NCI-H446 treated with DMSO at 0.1 percent for 48 hours (cell line): ENCODE measurements at places on chromosomes 13 and 19.

DNA sequence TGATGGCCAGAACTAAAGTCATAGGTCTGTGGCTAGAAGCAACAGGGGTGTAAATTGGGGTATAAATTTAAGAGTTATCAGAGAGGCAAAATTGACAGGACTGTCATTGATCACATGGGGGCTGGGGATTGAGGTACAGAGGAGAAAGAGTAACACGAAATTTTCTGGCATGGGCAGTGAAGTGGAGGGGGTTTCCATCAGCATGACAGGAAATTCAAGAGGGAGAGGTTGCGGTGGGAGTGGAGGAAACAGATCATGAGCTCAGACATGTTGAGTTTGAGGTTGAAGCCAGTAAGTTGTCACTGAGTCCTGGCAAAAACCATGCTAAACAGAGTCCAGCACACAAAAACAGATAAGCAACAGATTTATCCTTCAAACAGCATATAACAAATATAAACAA lies 192.1 kb upstream of the TSC22D1 start:
- DNase-seq, result no peak

DNA sequence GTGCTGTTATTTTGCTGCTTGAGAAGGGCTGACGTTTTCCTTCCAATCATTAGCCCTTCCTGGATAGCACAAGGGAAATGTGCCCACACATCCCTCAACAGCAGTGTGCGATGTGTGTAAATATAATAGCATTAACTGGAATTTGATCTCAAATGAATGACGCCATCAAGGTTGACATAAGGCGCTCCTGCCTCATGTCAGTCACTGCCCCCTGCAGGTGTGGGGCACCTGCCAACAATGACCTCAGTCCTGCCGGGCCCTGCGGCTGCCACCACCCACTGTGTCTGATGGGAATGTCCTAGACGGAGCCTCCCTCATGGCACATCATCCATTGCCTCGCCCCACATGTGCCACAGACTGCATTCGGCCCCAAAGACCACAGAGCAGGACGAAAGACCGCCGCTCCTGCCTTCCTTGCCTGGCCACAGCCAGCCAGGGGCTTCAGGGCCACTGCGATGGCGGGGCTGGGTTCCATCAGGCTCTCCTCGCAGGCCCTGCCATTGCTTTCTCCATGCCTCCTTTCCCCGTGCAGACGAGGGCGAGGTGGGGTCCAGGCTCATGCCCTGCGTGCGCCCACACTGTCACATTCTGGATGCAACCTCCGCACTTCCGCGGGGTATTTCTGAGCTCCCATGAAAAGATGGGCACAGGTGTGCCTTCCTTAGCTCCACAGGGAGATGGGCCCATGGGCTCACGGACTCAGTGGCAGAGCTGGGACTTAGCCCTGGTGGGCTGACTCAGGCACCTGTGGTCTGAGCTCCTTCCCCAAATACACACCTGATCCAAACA lies 146.7 kb downstream of the SOX1 start:
- DNase-seq, result no peak

- DNase-seq, result no peak
Measured at GRCh38 chr19:12864721-12865715, 16.2 kb downstream of the DNASE2 start.

DNA sequence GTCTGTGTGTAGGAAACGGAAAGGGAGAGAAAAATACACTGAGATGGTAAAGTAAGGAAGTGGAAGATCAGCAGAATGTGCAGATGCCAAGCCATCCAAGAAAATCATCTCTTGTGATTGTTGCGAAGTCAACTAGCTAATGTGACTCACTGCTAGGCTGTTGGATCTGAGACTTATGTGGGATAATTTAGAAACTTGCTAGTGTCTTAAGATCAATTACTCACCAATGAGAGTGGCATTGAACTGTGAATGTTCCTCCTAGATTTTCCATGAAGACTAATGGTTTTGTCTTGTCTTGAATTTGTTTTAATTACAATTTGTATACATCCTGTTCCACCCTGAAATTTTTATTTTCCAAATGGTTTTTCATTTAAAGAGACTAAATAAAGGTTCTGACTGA lies 771.6 kb downstream of the EFNB2 start:
- no peak for DNase-seq

- no peak for DNase-seq
Measured at GRCh38 chr19:3250675-3251074, 26.2 kb downstream of the CELF5 start.

DNA sequence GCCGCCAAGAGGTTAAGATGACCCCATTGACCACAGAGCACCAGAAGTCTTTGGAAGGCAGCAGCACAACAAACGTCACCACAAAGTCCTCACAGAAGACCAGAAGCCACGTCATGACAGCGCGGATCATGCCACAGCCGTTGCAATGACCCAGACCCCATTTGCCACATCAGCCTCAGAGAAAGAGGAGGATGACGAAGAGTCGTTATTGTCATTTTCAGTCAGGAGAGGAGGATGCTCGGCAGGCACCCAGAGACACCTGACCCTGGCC lies 29.6 kb upstream of the CD33 start:
- DNase-seq, result no peak

GRCh38 chr13:63175536-63175935 lies 1759.9 kb upstream of the PCDH20 start:
- DNase-seq, result no peak

DNA sequence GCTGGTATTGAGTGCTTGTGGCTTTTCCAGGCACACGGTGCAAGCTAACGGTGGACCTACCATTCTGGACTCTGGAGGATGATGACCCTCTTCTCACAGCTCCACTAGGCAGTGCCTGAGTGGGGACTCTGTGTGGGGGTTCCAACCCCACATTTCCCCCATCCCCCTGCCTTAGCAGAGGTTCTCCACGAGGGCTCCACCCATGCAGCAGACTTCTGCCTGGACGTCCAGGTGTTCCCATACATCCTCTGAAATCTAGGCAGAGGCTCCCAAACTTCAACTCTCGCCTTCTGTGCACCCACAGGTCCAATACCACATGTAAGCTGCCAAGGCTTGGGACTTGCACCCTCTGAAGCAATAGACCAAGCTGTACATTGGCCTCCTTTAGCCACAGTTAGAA lies 25.3 kb upstream of the ZSCAN18 start:
- DNase-seq, result no peak

DNA sequence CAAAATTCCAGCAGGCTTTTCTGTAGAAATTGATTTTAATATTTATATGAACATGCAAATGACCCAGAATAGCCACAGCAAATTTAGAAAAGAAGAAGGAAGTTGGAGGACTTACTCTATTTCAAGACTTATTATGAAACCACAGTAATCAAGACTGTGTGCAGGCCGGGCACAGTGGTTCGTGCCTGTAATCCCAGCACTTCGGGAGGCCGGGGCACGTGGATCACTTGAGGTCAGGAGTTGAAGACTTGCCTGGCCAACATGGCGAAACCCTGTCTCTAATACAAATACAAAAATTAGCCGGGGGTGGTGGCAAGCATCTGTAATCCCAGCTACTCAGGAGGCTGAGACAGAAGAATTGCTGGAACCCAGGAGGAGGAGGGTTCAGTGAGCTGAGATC lies 6.0 kb upstream of the FFAR2 start:
- DNase-seq, result no peak

DNA sequence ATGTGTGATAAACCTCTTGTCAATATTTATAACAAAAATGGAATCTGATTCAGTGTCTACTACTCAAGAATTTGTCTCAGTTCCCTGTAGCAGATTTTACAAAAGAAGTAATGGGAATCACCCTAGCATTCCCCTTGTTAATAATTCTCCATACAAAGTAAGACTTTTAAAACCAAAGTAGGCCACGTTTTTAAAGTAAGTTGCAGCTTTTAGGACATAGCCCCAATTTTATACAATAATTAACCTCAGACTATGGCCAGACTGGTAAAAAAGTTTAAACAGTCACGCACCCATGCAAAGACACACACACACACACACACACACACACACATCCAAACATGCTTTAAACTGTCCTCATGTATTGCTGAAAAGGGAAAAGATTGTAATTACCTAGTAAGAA lies 589.9 kb downstream of the PCDH9 start:
- no peak for DNase-seq

DNA sequence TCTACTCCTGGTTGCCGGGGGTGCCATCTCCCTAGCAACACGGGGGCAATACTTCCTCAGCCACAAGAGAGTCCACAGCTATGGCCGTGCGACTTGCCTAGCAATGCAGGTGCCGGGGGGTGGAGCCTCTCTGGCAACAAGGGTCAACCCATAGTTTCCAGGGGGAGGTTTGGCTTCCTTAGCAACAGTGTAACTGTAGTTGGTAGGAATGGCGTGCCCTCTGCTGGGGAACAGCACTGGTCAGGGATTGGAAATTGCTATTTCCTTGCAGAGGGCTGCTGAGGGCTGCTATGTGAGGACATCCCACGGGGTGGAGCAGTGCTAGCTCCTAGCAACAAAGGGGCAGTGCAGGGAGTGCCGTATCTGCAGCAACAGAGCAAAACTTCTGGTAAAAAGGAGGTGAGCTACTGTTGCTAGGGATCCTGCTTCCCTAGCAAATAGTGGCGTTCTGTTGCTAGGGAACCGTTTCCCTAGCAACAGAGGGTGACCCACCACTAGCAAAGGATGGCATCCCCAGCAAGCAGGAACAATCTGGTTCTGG lies 7.0 kb upstream of the TMC4 start:
- no peak for DNase-seq

DNA sequence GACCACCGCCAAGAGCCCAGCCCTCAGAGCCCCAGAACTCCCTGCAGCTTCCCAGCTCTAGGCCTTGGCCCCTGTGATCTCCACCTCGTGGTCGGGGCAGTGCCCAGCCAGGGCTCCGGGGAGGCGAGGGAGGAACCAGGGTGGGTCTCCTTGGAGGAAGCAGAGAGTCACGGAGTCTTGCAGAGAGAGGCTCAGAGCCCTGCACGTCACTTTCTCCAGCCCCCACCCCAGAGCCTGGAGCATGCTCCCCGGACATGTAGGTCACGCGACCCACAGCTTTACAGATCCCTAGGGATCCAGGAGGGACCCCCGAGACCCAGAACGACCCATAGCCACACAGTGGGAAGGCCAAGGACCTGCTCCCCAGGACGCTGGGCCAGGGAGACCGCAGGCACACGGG lies 11.9 kb downstream of the GADD45B start:
- DNase-seq, result no peak

- DNase-seq, result no peak
Measured at GRCh38 chr13:65112531-65112941, 2117.6 kb downstream of the PCDH9 start.

DNA sequence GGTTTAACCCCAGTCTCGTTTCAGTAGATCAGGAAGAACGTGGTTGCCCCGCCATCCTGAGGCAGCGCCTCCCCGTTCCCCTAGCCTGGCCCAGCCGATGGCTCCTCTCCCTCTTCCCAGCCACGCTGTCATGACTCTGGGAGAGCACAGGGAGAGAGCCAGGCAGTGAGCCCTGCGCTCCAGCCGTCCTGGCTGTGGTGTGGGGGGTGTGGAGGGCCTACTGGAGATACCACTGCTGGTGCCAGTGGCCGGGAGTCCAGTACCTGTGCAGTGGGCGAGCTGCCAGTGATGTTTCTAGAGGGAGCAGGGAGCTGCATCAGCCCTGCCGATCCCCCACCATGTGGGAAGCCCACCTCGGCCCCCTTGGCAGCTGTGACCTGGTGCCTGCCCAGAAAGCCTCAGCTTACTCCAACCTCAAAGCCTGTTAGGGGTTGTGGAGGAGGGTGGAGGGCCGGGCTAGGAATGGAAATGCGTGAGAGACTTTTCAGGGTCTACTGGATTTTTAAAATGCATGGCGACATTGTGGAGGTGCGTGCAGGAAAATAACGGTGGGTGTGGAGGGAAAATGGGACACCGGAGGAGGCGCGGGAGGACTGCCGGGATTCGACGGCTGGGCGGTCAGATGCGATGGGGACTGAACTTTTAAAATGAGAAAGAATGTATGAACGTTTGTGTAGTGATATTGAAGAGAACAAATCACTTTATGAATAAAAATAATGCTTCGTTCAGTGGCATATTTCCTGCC lies 4.9 kb downstream of the TEX29 start:
- DNase-seq, result no peak

GRCh38 chr19:8526345-8527091 lies 12.6 kb upstream of the ZNF414 start:
- peak; percentile 69 for DNase-seq

DNA sequence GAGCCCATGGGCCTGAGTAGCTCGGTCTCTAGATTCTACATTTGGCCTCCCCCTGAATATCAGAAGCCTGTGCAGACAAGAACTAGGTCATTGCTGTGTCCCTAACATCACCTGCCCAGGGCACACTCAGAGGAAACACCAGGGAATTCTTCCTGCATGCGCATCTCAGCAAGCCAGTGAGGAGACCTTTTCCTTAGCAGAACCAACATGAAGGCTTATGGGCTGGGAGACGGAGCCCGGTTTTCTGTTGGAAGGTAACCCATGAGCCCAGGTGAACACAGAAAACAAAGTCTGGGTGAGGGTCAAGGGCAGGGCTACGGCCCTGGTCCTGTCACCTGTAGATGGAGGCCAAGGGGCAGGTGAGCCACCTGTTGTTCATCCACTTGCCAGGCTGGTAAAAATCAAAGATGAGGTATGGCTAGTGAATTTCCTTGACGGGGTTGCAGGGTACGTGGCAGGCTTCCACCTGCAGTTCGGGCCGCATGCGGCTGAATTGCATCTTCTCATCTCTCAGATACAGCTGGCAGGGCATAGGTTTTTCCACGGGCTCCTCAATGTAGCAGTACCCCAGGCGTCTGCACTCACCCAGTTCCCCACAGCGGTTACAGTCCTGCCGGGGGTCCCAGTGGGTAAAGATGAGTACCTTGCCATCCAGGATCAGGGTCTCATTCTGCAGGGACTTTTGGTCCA lies 3.6 kb upstream of the FAM187B start:
- DNase-seq, result no peak

GRCh38 chr19:28793391-28794168 lies 419.4 kb downstream of the UQCRFS1 start:
- no peak for DNase-seq

- DNase-seq, result no peak
Measured at GRCh38 chr13:97111756-97112155, 110.4 kb upstream of the MBNL2 start.

- peak; percentile 3 for DNase-seq
Measured at GRCh38 chr19:6632002-6632621, 37.8 kb downstream of the TNFSF14 start.

DNA sequence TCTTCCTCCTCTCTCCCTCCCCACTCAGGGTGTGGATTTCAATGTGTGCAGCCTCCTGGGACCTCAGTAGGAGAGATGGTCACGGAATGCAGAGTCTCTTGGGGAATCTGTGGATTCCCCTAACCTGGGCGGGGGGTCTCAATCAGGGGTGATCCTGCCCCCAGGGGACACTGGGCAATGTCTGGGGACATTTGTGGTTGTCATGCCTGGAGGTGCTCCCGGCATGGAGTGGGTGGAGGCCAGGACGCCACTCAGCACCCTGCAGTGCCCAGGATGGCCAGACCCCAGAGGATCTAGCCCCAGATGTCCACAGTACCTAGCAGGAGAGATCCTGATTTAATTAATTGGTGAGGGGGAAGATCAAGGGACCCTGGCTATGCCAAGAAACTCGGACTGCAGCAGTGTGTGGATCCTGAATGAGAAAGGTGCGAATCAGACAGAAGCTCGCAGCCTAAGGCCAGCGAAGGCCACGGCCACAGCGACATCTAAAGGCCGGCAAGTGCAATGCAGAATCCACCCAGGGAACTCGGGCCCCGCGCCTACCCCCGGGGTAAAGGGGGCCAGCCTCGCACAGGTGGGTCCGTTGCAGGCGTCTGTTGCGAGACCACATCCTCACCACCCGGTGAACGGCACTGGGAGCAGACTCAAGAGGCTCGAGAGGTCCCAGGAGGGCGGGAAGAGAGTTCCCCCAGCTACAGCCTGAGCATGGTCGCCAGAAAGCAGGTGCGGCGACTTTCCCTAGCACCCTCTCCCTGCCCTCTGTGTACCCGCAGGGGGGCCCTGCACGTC lies 88.8 kb downstream of the GNG7 start:
- no peak for DNase-seq

GRCh38 chr19:56140583-56141416 lies at the start of gene ZNF444:
Gene ZNF444 (plus strand): TSS chr19:56141287. CDS start chr19:56146912, 5,625 bp downstream.
- peak; percentile 100 for DNase-seq
